ENCODE measurements at places on chromosomes 5 and 9. TPM values are rescaled to one million over a fixed set of nuclear protein-coding genes. Genes with fewer than 3 reads are reported as not detected.

- no peak for DNase-seq
These were observed 46.0 kb downstream of the ADAMTS19 start for GRCh38 chr5:129506086-129506485.

DNA sequence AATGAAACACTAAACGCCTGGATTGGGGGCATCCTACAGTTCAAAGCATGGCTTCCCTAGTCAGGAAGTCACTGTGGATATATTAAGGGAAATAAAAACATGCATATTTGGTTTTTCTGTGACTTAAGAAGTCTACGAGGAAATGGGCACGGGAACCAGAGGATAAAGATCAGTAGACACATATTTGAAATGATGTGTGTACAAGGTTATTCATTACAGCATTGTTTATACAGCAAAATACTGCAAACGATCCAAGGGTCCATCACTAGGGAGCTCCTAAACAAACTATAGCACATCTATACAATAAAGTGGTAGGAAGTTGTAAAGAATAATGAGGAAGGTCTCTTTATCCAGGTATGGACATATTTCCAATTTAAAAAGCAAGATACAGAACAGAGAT is 71.8 kb downstream of the EFNA5 start:
- no peak for DNase-seq

- no peak for DNase-seq
These were observed 142.9 kb downstream of the TLE1 start for GRCh38 chr9:81546489-81546888.

GRCh38 chr5:89595056-89595455 is 712.1 kb upstream of the MEF2C start:
- no peak for DNase-seq

DNA sequence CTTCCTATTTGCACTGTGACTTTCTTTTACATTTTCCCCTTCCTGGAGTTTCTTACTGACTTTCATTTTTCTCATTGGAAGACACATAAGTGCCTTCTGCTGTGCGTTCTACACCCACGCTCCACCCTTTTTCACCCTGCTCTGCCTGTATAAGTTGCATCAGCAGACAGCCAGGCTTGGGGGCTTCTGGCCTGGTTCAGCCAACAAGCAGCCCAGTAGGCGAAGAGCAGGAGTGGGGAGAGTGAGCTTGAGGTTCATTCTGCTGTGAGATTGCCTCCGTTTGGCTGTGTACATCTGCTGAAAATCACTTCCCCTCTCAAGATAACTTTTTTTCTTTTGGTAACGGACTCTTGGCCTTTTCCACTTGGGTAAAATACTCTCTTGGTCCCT is 38.4 kb downstream of the RASGRF2 start:
- no peak for DNase-seq

- no peak for DNase-seq
These were observed 295.9 kb downstream of the PSAT1 start for GRCh38 chr9:78592811-78593210.

DNA sequence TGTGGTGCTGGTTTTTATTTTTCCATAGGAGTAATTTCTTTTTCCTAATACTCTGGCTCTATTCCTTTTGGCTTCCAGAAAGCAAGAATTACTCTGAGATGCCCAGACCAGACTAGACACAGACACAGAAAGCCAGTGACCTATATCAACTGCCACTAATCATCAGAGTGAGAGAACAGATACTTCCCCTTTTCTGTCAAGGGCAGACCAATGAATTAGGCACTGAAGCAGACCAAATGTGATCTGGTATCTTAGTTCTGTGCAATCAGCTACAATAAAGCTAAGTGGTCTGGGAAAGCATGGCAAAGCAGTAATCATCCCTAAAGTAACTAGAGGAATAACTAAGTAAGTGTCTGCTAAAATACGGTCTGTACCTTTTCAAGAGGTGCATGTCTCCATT is 239.1 kb downstream of the ELAVL2 start:
- no peak for DNase-seq

GRCh38 chr9:15909297-15909696 is 356.5 kb downstream of the CCDC171 start:
- DNase-seq = no peak

- no peak for DNase-seq
These were observed 2.7 kb downstream of the BSPRY start for GRCh38 chr9:113352006-113352405.

DNA sequence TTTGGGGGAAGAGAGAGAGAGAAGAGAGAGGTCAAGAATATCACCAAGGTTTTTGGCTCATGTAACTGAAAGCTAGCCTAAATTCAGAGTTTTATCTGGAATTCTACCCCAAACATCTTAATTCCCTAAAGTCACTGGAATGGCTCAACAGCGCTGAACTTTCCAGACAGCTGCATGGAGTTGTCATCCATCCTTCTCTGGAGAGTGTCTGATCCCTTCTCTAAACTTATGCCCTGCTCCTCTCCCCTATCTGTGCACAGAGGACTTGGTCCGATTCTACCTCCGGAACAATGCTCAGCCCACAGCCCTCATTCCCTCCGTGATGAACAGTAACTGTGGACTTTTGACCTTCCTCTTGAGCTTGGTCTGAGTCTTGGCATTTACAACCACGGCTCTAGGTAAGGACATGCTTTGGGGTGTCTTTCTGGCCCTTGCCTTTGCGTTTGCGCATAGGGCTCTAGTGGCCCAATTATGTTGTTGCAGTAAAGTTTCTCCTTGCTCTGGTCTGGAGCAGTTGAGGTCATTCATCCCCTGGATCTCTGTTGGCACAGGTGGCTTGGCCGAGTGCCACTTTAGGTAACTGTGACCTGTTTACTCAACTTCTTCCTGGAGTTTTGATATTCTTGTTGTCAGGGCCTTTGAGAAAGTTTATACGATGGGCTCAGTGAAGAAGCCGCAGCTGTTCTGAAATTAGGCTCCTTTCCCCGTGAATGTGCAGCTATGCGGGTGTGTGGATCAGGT is 18.3 kb upstream of the CD180 start:
- DNase-seq = peak; percentile 66

DNA sequence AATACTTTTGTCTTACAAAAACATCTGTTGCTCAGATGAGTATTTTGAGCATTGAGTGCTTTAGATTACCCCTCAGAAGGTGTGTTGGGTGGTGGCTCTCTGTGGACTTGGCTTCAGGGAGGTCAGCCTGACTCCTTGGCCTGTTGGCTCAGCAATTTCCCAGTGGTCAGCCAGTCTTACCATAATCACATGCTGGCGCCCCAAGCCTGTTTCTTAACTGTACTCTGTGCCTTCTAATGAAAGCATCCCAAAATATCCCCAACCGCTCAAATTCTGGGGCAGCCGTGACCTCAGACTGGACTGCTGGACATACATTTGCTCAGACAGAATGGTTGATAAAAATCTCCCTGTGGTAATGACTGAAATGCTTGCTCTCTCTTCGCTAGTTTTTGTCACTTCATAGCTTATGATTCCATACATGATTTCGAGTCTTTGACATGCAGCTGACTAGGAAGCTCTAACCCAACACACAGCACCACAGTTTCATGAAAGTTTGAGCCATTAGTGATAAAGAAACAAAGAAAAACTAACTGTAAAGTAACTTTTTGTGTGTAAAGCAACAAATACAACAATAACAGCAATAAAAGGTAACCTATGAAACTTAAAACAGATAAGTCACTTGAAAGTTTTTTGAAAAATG is 562.2 kb upstream of the MEF2C start:
- no peak for DNase-seq

DNA sequence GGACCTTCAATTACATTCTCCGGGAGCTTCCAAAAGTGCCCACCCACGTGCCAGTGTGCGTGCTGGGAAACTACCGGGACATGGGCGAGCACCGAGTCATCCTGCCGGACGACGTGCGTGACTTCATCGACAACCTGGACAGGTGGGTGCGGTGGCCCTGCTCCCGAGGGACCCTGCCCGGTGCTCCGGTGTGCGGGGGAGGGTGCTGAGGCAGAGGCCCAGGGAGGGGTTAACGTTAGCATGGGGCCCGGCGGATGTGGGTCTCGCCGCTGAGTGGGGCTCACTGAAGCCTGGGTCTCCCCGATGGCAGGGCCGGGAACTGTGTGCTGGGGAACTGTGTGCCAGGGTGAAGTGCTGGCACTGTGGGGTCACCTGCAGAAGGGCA is 10.6 kb upstream of the AJM1 start:
- DNase-seq = no peak

- DNase-seq = no peak
These were observed 815.0 kb downstream of the DTWD2 start for GRCh38 chr5:118173340-118173739.

DNA sequence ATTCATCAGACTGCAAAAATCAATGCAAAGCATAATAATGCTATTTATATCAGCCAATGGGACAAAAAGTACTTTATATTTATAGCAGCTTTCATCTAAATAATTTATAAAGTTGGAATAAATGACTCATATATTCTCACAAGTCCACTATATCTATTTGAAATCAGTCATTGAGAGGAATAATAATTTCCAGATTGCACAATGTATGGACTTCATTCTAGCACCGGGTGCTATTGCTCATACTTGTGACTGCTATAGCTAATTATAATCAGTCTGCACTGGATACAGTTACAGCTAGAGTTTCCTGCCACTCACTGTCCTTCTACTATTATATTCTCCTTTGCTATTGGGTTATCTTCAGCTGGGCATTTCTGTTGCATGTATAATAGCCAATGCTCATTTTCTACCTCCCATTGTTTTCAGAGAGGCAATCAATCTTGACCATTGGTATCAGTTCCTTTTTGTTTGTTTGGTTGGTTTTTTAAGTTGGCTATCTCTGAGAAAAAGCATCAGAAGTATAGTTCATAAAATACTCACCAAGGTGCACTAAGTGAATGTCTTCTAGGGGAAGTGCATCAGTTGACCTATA is 1.9 kb downstream of the CDH18 start:
- DNase-seq = no peak

DNA sequence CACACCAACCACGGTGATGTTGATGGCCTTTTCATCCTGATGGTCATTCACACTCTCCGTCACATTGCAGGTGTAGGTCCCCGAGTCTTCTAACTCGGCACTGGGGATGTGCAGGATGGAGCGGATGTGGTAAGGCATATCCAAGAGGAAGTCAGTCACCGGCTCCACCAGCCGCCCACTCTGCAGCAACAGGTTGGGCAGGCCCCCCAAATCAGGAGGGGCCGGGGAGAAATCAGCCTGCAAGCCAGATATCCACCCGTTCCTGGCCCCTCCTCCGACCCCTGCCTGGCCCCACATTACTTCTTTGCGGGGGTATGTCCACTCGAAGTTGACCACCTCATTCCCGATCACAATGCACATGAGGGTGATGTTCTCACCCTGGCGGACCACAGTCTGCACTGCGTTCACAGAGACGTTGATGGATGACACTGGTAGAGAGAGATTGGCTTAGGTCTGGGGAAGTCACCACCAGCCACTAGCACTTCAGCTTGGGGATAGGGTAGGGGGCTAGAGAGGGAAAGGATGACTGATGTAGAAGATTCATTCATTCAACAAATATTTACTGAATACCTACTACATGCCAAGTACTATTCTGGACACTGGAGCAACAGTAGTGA is 22.0 kb downstream of the PDGFRB start:
- DNase-seq = no peak

DNA sequence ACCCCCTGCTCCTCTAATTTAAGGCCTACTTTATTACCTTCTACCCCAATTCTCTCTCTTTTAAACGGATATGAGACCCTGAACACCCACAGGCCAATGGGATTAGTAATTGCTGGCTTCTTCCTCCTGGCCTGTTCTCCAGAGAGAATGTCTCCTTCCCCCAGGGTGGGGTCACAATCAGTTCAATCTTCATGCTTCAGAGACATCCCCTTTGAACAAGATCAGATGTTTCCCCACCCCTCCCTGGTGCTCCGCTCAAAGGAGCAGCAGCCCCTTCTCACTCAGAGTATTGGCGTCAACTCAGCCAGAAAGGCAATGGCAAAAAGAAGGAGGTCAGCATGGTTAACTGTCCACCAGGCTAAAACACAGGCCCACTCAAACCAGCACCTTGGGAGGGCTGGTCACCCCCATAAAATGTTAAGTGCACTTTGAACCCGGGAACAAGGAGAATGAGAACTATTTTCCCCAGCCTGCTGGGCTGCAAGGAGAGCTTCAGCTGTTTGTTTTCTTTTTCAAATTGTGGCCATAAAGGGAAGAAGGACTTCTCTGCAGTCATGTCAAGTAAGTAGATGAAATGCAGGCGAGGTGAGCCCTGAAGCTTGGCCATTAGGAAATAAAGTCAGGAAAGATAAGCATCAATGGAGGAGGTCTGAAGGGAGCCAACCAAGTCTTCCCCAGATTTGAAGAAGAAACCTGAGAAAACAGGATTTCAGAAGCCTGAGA is 20.1 kb downstream of the LHFPL2 start:
- no peak for DNase-seq

DNA sequence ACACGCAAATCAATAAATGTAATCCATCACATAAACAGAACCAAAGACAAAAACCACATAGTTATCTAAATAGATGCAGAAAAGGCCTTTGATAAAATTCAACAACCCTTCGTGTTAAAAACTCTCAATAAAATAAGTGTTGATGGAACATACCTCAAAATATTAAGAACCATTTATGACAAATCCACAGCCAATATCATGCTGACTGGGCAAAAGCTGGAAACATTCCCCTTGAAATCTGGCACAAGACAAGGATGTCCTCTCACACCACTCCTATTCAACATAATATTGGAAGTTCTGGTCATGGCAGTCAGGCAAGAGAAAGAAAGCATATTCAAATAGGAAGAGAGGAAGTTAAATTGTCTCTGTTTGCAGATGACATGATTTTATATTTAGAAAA is 1946.3 kb upstream of the CDH9 start:
- DNase-seq = no peak

DNA sequence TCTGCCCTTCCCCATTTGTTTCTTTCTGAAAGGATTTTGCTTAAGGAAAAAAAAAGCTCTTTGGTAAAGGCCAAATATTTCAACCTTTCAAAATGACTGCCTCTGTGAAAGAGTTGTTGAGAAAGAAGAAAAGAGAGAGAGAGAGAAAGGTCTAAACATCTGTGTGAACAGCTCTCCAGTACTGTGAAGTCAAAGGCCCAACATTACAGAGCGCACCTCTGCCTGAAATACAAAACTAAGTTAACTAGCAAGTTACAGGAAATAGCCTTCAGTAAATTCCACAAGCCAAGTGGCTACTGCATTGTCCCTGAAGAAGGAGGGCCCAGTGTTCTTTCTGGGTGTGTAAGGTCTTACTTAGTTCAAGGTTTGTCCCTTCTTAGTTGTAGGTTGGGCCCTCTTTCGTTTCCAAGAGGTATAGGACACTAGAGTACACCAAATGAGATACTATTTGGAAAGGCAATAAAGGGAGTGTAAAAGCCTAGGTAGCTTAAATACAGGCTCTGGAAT is 104.4 kb downstream of the THBS4 start:
- DNase-seq = no peak

PCDHA10 gene
- 1.5 TPM for total RNA-seq

PCDHB10 gene
- total RNA-seq = 2.0 TPM

AJM1 gene
- total RNA-seq = 3.5 TPM

NUDT12 gene
- total RNA-seq = 11.8 TPM

SPATA31C1 gene
- not detected for total RNA-seq

PCDHGA11 gene
- 3.2 TPM for total RNA-seq

ZFP37 gene
- 1.1 TPM for total RNA-seq

PCDHGB5 gene
- 9.1 TPM for total RNA-seq

CMYA5 gene
- total RNA-seq = 2.0 TPM

HAPLN1 gene
- 0.21 TPM for total RNA-seq

ALG2 gene
- 35.4 TPM for total RNA-seq

Measured in lower lobe of right lung (tissue), 2 donors.